A549 treated with CORT108297 at 1 μM for 4 hours (cell line): ENCODE measurements at places on chromosomes 5 and 9. TPM values are rescaled to one million over a fixed set of nuclear protein-coding genes. Genes with fewer than 3 reads are reported as not detected.

The LCN9 gene
- total RNA-seq: not detected in 5 replicates

The BTNL3 gene
- not detected in 5 replicates for total RNA-seq

The COL15A1 gene
- total RNA-seq: 0.39 to 0.80 TPM (median 0.51 TPM) in 5 replicates

The ADAMTS13 gene
- 0.36 to 0.78 TPM (median 0.76 TPM) in 5 replicates for total RNA-seq

The GHR gene
- total RNA-seq: 0.02 to 0.05 TPM (median 0.05 TPM) in 3 of 5 replicates, not detected in the others

The IL3 gene
- total RNA-seq: not detected in 5 replicates

The HSPB3 gene
- total RNA-seq: 0.10 to 0.15 TPM in 2 of 5 replicates, not detected in the others

The FREM1 gene
- total RNA-seq: not detected in 5 replicates

The SPATA6L gene
- total RNA-seq: 1.9 to 2.4 TPM (median 2.1 TPM) in 5 replicates

The CORO2A gene
- 0.54 to 0.82 TPM (median 0.75 TPM) in 5 replicates for total RNA-seq

The IFNA2 gene
- not detected in 5 replicates for total RNA-seq

The NSA2 gene
- 118 to 151 TPM (median 126 TPM) in 5 replicates for total RNA-seq

The TBC1D2 gene
- 8.2 to 12.4 TPM (median 9.7 TPM) in 5 replicates for total RNA-seq

The GGTA1 gene
- total RNA-seq: not detected in 5 replicates

The ZDHHC11B gene
- total RNA-seq: 0.83 to 1.7 TPM (median 1.2 TPM) in 5 replicates

The RELL2 gene
- 2.9 to 5.2 TPM (median 4.9 TPM) in 5 replicates for total RNA-seq

The SMIM32 gene
- total RNA-seq: not detected in 5 replicates

The SV2C gene
- total RNA-seq: not detected in 5 replicates

The BNC2 gene
- total RNA-seq: 4.1 to 5.5 TPM (median 4.3 TPM) in 5 replicates

The SLC6A3 gene
- 0.05 to 0.09 TPM (median 0.07 TPM) in 5 replicates for total RNA-seq
